Breast epithelium (tissue), 4 donors: ENCODE measurements at places on chromosomes 11 and 22. TPM values are rescaled to one million over a fixed set of nuclear protein-coding genes. Genes with fewer than 3 reads are reported as not detected.

The FADS3 gene
- 156 TPM for total RNA-seq

The PKNOX2 gene
- 1.0 TPM for total RNA-seq

The CRYAB gene
- total RNA-seq, result 132 TPM

The DDTL gene
- not detected for total RNA-seq

The JAML gene
- 15.7 TPM for total RNA-seq

The C22orf42 gene
- not detected for total RNA-seq

The MS4A1 gene
- total RNA-seq, result not detected
